ENCODE measurements at places on chromosomes 7 and 10. TPM values are rescaled to one million over a fixed set of nuclear protein-coding genes. Genes with fewer than 3 reads are reported as not detected.

GRCh38 chr7:155344270-155344617 lies 46.6 kb downstream of the INSIG1 start:
- H3K4me1 ChIP-seq: peaks cover 5% of the 10 kb centered on the region
- DNase-seq: no peak
- no peak overlapping the region for H3K4me3 ChIP-seq
- H3K27me3 ChIP-seq: peaks cover 25% of the 10 kb centered on the region
- H3K36me3 ChIP-seq: no peaks in the 10 kb centered on the region
- no peak overlapping the region for H3K27ac ChIP-seq

- peaks cover 19% of the 10 kb centered on the region for H3K4me1 ChIP-seq
- DNase-seq: no peak
These were observed 90.1 kb downstream of the UBE2H start for GRCh38 chr7:129862682-129863081.

DNA sequence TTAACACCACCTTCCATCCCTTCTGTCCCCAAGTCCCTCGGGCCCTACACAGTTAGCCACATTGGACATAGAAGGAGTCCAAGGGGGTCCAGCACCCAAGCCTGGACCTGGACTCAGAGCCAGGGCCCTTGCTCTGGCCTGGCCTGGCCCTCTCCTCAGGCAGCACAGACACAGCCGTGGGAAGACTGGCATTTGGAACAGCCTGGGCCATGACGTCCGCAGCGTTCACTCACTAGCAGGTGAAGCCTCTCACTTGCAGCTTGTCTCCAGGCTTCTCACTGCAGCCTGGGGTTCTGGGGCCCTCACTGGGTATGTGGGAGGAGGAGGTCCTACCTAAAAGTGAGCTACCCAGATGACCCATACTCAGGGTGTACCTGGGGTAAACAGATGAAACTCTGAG lies 33.7 kb upstream of the AQP1 start:
- no peak for DNase-seq
- no peak overlapping the region for H3K4me3 ChIP-seq
- no peak overlapping the region for H3K27ac ChIP-seq
- no peaks in the 10 kb centered on the region for H3K36me3 ChIP-seq
- peaks cover 17% of the 10 kb centered on the region for H3K4me1 ChIP-seq
- H3K27me3 ChIP-seq: no peaks in the 10 kb centered on the region

DNA sequence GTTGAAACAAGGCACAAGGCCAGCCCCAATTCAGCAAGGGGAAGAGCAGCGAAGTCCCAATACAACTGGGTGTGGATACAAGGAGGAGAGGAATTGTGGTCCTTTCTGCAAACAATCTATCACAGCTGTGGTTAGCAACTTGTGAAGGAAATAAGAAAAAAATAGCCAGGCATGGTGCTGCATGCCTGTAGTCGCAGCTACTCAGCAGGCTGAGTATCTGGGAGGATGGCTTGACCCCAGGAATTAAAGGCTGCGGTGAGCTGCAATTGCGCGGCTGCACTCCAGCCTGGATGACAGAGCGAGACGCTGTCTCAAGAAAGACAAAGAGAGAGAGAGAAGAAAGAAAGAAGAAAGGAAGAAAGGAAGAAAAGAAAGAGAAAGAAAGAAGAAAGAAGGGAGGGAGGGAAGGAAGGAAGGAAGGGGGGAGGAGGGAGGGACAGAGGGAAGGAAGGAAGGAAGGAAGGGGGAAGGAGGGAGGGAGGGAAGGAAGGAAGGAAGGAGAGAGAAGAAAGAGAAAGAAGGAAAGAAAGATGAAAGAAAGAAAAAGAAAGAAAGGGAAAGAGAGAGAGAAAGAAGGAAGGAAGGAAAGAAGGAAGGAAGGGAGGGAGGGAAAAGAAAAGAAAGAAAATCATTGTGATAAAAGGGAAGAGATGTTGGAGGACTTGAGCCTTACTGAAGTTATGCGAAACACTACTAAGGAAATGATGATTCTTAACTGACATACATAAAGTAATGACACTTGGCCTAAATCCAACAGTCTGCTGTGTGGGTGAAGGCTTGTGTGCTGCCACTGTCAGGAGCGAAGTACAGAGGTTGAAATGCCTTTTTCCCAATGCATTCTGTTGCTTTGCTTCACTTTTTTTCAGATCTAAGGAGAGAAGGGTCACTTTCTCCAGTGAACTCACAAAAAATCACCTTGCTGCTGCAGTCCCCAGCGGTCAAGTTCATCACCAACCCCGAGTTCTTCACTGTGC lies 117.0 kb upstream of the STK17A start:
- no peak overlapping the region for H3K27ac ChIP-seq
- peaks cover 15% of the 10 kb centered on the region for H3K4me1 ChIP-seq
- no peaks in the 10 kb centered on the region for H3K36me3 ChIP-seq
- DNase-seq: no peak

GRCh38 chr10:131032329-131033165 lies 279.0 kb downstream of the TCERG1L start:
- no peaks in the 10 kb centered on the region for H3K4me1 ChIP-seq
- no peaks in the 10 kb centered on the region for H3K36me3 ChIP-seq
- no peaks in the 10 kb centered on the region for H3K27me3 ChIP-seq
- DNase-seq: no peak
- H3K27ac ChIP-seq: no peak overlapping the region

DNA sequence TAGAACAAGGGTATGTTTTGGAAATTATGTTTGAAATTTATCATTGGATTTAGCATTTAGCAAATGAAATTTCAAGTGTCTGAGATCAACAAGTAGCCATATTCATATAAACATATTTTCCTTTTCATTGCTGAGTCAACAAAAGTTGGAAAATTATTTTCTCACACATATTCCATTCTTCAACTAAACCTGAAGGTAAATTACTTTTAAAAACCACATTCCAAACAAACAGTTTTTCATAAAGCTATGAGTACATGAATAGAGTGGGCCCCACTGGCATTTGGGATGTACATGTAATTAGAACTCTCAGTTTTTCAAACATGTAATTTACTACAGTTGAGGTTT lies 178.3 kb upstream of the MKLN1 start:
- no peaks in the 10 kb centered on the region for H3K4me1 ChIP-seq
- no peak overlapping the region for H3K27ac ChIP-seq
- no peak overlapping the region for H3K4me3 ChIP-seq
- H3K36me3 ChIP-seq: peaks cover 3% of the 10 kb centered on the region
- peaks cover 8% of the 10 kb centered on the region for H3K27me3 ChIP-seq

Gene VPS37D
- not detected for total RNA-seq

DNA sequence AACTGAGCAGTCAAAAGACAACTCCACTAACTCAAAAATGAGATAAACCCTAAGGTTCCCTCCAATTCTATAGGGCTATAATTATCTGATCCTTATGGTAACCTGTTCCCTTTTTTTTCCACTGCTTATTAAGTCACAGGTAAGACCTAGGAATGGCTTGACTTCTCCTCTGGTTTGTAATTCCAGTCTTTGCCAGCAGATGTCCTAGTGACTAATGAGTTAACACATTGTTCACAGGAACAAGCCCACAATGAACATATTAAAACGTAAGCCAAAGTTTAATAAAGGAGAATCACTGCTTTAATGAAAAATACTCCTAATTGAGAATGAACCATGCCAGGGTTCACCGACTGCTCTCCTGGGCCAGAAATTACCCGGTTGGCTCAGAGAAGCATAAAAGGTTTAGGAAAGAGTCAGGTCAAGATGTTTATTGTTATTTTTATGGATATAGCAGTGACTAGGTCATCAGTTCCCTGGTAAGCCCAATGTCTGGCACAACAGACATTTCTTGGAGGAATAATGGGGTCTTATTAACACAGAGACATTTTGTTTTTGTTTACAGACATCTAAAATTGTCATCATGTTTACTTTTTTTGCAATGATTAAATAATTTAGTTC lies 120.1 kb downstream of the ELAPOR2 start:
- no peak overlapping the region for H3K27ac ChIP-seq
- no peaks in the 10 kb centered on the region for H3K4me1 ChIP-seq
- no peak overlapping the region for H3K4me3 ChIP-seq
- H3K27me3 ChIP-seq: peaks cover 6% of the 10 kb centered on the region
- no peaks in the 10 kb centered on the region for H3K36me3 ChIP-seq

Gene PTF1A
- total RNA-seq: not detected

Gene CLRN3
- not detected for total RNA-seq

DNA sequence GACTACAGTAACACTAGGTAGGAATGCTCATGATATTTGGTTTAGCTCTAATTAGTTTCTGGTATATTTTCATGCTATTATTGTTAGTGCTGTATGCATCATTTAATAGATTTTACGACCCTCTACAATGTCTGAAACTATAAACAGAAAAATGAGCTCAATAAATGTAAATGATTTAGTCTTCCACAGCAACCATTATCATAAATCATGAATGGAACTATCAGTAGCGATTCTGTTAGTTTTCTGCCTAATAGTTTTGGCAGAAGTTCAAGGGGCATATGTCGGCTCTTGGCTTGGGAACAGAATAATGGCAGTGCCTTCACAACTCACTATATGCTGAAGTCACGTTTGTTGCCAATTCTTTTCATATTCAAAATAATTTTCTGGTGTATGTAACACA lies 494.8 kb downstream of the PARD3 start:
- H3K36me3 ChIP-seq: no peaks in the 10 kb centered on the region
- no peak overlapping the region for H3K4me3 ChIP-seq
- H3K27me3 ChIP-seq: no peaks in the 10 kb centered on the region
- no peak for DNase-seq
